Glutamatergic neuron (in vitro differentiated cells): ENCODE measurements at places on chromosomes 6 and 20.
A peak's percentile ranks its signal among the peaks of the same experiment; 100 is the strongest.

DNA sequence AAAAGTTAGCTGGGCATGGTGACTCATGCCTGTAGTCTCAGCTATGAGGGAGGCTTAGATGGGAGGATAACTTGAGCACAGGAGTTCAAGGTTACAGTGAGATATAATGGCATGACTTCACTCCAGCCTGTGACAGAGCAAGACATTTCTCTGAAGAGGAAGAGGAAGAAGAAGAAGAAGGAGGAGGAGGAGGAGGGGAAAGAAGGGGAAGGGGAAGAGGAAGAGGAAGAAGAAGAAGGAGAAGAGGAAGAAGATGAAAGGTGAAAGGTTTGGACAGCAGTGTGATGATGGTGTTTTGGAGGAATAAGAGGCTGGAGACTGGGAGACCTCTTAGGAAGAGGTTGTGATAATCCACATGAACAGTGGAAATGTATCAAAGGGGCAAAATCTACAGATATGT is 410.7 kb upstream of the JAG1 start:
- DNase-seq = no peak

DNA sequence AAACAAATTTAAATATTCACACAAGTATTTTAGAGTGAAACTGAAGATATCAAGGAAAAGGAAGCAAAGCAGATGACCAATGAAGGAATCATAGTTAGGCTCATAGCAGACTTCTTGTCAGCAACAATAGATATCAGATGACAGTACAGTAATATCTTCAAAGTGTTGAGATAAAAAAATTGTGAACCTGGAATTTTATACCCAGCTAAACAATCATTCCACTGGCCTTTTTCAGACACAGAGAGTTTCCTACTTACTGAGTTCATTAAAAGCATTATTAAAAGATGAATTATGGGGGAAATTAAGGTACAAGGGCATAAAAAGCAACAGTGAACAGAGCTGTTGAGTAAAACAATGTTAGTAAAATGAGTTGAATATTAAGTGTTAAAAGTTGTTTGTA is 254.6 kb downstream of the UST start:
- no peak for DNase-seq

- DNase-seq = peak; percentile 29
These were observed 238.1 kb upstream of the TAB2 start for GRCh38 chr6:149079456-149079855.

DNA sequence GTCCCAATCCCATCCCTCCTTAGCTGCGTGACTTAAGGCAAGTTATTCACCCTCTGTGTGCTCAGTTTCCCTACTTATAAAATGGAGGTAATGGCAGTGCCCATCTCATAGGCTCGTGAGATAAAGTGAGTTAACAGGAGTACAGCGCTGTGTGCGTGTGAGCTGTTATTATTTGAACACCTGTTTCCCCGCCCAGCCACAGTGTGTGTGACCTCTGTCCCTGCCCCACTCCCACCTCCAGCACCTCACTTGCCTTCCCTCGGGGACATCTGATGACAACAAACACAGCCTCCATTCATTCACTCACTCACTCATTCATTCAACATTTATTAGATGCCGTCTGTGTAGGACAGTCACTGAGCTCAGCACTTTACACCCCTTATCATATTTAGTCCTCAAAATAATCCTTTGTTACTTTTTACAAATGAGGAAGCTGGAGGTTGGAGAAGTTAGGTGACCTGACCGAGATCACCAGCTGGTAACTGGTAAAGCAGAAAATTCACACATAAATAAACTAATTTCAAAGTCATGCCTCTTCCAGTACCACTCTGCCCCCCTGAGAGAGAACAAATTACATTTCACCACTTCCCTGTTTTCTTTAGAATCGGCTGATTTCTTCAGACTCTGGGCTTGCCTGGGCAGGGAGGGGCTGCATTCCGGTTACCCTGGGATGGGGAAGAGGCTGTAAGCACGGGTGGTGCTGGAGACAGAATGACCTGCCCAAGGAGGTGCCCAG is 58.6 kb downstream of the CPNE5 start:
- DNase-seq = no peak

GRCh38 chr20:35856866-35857265 is 85.1 kb downstream of the PHF20 start:
- DNase-seq = no peak

DNA sequence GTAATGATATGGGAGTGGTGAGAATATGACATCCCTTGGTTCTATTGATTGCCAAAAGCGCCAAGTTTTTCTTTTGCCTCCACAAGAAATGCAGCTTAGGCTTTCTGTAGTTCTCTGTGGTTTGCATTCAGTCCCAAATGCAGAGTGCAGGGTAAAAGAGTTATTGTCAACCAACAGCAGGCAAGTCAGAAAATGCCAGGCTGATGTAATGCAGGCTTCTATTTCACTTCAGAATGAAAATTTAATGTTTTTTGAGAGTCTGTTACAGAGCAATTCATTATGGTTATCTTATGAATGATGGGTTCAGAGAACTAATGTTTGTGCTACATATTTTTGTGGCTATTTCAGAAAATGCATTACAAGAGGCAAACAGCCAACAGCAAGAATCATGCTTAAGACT is 293.5 kb downstream of the CENPW start:
- DNase-seq = no peak

DNA sequence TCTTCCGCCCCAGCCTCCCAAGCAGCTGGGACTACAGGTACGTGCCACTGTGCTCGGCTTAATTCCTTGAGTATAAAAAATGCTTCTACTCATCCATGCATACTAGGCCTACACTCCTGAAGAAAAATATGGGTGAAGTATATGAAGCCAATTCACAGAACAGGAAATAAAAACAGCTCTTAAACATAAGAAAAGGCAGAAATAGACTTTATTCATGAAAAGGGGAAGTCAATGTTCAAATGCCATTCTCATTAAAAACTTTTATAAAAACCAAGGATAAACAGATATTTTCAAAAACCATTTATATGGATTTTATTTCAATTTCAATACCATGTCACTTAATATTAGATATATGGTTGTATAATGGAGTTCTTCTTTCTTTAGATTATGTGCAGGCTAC is 18.3 kb downstream of the SERPINB9 start:
- DNase-seq = no peak

DNA sequence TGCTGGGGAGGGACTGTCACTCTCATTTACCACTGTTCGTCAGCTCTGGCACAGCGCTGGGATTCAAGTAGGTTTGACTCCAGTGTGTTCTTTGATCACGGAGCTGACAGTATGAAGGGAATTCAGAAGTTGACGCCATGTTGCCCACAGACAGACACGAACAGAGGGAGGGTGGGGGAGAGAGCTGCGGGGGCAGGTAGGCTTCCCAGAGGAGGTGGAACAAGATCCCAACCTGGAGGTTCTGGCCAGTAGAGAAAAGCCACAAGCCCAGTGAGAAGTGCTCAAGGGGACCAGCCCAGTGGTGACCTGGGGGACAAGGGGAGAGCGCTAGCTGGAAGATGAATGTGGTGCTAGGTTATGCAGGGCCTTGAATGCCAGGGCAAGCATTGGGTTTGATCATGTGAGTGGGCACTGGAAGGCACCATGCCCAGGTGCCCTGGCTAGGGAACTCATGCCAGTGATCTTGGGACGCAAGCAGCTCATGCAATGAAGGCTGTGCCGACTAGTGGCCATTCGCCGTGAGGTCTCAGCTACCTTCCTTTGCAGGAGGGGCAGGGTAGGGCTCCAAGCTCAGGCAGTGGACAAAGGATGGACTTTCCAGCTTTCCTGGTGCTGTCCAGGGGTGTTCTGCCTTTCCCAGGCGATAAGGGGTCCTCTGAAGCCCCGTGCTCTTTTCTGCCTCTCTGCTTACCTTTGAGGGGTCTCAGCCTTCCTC is 50.4 kb upstream of the APCDD1L start:
- DNase-seq = no peak

DNA sequence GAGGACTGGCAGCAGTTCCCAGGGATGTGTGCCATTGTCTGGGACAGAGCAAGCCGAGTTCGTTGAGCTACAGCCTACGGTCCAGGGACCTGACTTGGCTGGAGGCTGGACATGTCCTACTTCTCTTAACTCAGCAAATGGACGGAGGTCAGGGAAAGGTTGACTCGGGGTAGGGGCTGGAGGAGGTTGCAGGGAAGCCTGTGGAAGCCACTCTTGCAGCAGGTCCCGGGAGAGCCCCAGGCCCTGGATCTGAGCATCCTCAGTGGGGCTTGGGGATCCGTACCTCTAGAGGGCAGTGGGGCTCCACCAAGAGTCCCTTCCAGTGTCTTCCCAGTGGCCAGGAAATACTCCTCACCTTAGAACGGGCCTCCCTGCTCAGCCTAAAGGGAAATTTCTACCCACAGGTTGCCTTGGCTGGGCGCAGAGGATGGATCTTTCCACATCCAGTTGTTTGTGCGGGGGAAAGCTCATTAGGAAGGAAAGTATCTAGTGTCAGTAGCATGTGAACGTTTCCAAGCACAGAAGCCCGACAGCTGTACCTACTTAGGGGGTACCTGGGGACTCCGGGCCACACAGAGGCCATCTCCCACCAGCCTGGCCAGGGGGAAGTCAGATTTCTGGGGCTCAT is 170.2 kb downstream of the NFATC2 start:
- DNase-seq = peak; percentile 73

- DNase-seq = no peak
These were observed 16.0 kb downstream of the UQCC1 start for GRCh38 chr20:35395728-35396127.

GRCh38 chr20:914727-915498 is 1.2 kb downstream of the ANGPT4 start:
- no peak for DNase-seq

DNA sequence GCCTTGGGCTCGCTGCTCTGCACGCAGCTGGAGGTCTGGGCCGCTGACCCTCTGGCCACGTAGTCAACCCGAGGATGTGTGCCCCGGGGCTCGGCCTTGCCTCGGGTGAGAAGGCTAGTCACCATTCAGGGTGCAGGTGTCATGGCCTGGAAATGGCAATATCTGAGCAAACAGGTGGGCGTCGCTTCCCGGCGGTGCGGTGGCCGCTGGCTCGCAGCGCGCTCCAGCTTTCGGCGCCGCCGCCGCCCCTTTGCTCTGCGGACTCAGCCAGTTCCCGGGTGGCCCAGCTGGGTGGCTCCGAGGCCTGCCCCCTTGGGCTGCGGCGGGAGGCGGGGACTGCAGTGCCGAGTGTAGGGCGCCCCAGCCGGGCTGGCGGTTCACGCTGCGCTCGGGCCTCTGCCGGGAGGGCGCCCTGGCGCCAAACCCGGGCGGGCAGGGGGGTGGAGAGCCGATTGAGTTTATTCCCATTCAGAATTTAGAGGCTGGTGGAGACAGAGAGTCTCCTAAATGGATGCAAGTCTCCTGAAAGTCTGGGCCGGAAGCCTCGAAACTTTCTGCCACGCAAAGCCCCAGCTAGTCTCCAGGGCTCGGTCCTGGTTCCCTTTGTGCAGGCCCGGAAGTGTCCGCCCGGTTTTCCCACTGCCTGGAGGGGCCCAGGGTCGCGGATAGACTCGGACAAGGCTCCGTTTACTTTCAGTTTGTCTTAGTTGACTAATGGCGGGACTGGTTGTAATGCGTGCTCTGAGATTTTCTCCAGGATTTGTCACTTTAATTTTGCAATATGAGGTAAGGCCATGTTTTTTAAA is 11.3 kb upstream of the TFAP2A start:
- DNase-seq = peak; percentile 44

DNA sequence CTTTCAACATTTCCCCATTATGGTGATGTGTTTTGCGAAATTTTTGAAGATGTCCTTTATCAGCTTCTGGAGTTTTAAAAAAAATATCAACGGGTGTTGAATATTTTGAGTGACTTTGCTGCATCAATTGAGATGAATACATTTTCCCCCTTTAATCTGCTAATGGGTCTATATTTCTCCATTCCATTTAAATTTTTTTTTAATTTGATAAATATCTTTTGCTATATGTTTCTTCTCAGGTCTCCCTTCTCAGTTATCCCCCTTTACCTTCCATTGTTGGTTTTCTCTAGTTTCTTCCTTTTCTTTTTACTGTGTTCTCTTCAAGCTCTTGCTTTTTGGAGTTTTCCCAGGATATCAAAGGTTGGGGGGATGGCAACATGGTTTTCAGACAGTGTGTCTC is 1.4 kb upstream of the KIFC1 start:
- DNase-seq = no peak

DNA sequence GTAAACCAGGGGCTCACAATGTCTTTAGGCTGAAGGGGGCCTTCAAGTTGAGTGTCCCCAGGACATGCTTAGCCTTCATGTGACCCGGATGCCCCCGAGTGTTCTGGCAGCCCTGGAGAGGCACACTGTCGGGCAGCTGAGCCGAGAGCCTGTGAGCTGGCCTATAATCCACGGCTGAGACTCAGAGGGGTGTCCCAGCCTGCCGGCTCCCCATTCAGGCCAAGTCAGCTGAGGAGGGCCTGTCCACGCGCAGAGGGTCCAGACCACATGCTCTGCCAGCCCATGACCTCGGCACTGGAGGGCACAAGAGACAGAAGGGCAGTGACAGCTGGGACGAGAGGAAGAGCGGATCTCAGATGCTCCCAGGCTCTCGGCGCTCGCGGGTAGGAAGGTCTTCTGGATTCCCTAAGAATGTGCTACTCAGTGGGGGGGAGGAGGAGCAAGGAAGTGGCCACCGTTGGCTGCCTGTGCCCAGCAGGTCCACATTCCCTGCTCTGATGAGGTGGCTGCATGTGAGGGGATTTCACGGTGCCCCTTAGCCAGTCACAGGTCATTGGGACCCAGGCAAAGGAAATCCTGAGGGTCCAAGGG is 224.7 kb downstream of the NRN1 start:
- DNase-seq = no peak
